ENCODE measurements at places on chromosomes 2 and 18. TPM values are rescaled to one million over a fixed set of nuclear protein-coding genes. Genes with fewer than 3 reads are reported as not detected.
A peak's percentile ranks its signal among the peaks of the same experiment; 100 is the strongest.

CRYGD gene
- total RNA-seq: not detected

ASIC4 gene
- total RNA-seq: not detected

REG3G gene
- not detected for total RNA-seq

HOXD13 gene
- not detected for total RNA-seq

ARL5A gene
- 15.8 TPM for total RNA-seq

MTX2 gene
- 8.5 TPM for total RNA-seq

DYNAP gene
- total RNA-seq: not detected

MAPRE2 gene
- total RNA-seq: 22.4 TPM

DNA sequence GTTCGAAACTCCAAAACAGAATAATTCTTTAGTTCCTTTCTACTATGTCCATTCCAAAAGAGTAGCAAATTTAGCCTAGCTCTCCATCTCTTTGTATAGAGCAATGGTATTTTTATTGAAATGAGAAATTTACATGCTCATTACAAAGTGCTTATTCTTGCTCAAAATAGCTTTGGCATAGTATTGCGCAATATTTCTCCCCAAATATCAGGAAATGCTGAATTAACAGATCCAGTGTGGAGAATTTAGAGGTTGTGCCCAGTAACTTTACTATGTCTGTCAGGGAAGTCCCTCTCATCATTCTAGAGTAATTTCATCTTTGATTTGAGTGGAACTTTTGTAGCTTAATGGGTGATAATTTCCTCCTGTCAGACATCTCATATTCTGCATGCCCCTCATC is 425.9 kb upstream of the PIK3C3 start:
- H3K36me3 ChIP-seq: no peaks in the 10 kb centered on the region
- no peak overlapping the region for H3K27ac ChIP-seq
- DNase-seq: no peak
- H3K4me3 ChIP-seq: no peak overlapping the region
- H3K4me1 ChIP-seq: no peaks in the 10 kb centered on the region

- no peak overlapping the region for H3K4me3 ChIP-seq
- H3K36me3 ChIP-seq: no peaks in the 10 kb centered on the region
- H3K27me3 ChIP-seq: no peaks in the 10 kb centered on the region
- peaks cover 6% of the 10 kb centered on the region for H3K4me1 ChIP-seq
These were observed 229.8 kb downstream of the VAPA start for GRCh38 chr18:10143596-10143995.

GRCh38 chr2:137838255-137839092 is 125.8 kb upstream of the HNMT start:
- no peak overlapping the region for H3K4me3 ChIP-seq
- no peak for DNase-seq
- no peak overlapping the region for H3K27ac ChIP-seq
- no peaks in the 10 kb centered on the region for H3K4me1 ChIP-seq
- H3K36me3 ChIP-seq: no peaks in the 10 kb centered on the region

GRCh38 chr2:219561179-219562048 is 9.9 kb downstream of the OBSL1 start:
- no peaks in the 10 kb centered on the region for H3K4me1 ChIP-seq
- DNase-seq: no peak
- no peaks in the 10 kb centered on the region for H3K27me3 ChIP-seq
- H3K27ac ChIP-seq: no peak overlapping the region
- H3K36me3 ChIP-seq: peaks cover 18% of the 10 kb centered on the region

- no peaks in the 10 kb centered on the region for H3K27me3 ChIP-seq
- no peak for DNase-seq
- no peak overlapping the region for H3K27ac ChIP-seq
- H3K4me1 ChIP-seq: no peaks in the 10 kb centered on the region
- no peaks in the 10 kb centered on the region for H3K36me3 ChIP-seq
These were observed 88.6 kb upstream of the CDH20 start for GRCh38 chr18:61244632-61245031.

GRCh38 chr2:9169349-9170107 is 37.1 kb upstream of the ASAP2 start:
- no peak overlapping the region for H3K4me3 ChIP-seq
- no peak overlapping the region for H3K27ac ChIP-seq
- no peak for DNase-seq
- H3K4me1 ChIP-seq: no peaks in the 10 kb centered on the region

GRCh38 chr2:129765326-129765677 is 214.2 kb upstream of the RAB6C start:
- no peak overlapping the region for H3K4me3 ChIP-seq
- H3K27ac ChIP-seq: no peak overlapping the region
- H3K4me1 ChIP-seq: no peaks in the 10 kb centered on the region
- H3K27me3 ChIP-seq: no peaks in the 10 kb centered on the region
- no peaks in the 10 kb centered on the region for H3K36me3 ChIP-seq
- no peak for DNase-seq

DNA sequence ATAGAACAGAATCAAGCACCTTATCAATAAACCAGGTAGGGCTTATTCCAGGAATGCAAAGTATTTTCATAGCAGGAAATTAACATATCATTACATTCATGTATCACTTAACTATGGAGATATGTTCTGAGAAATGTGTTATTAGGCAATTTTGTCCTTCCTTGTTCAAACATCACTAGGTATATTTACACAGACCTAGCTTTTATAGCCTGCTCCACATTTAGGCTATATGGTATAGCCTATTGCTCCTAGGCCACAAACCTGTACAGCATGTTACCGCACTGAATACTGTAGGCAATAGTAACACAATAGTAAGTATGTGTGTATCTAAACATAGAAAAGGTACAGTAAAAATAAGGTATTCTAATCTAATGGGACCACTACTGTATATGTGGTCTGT is 82.8 kb upstream of the KCTD1 start:
- no peak overlapping the region for H3K27ac ChIP-seq
- H3K4me3 ChIP-seq: no peak overlapping the region
- DNase-seq: no peak
- no peaks in the 10 kb centered on the region for H3K36me3 ChIP-seq
- no peaks in the 10 kb centered on the region for H3K27me3 ChIP-seq
- H3K4me1 ChIP-seq: no peaks in the 10 kb centered on the region

DNA sequence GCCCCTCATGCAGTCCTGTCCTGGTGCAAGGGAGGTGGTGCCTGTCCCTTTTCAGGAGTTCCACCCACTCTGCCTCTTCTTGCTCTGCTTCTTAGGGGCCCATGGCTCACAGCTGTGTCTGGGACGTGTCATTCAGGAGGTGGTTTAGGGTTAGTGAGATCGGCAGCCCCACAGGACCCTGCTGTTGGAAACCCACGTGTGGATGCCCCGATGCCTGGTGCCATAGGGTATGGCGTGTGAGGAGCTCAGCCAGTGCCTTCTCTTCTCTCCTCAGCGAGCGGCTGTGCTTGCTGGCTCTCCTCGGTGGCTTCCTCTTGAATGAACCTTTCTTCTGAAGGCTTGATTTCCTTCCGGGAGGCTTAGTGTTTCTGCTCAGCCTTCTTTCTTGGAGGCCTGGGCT is 55.2 kb downstream of the LDLRAD4 start:
- H3K27ac ChIP-seq: peak overlapping the region; percentile 17
- no peaks in the 10 kb centered on the region for H3K27me3 ChIP-seq
- peaks cover 5% of the 10 kb centered on the region for H3K36me3 ChIP-seq
- no peak overlapping the region for H3K4me3 ChIP-seq
- H3K4me1 ChIP-seq: peaks cover 12% of the 10 kb centered on the region
- no peak for DNase-seq

DNA sequence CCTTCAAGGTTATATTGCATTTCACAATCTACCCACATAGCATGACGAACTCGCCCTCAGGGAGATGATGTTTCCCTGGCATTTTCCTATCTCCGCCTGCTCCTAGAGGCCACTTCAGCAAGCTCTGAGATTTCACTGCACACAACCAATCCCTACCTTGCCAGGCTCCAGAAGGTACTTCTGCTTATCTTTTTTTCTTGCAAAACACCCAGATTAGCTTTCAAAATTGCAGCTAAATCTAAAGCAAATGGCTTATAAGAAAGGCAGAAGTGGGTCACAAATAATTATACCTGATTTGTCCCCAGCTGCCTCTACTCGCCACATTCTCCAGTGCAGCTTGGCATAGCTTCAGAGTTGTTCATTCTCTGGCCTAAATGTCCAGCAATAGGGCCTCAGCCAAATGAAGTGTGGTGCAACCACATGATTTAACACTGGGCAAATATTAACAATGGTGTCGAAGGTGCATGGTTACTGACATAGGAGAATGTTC is 32.4 kb upstream of the MRPL19 start:
- DNase-seq: no peak
- H3K4me1 ChIP-seq: no peaks in the 10 kb centered on the region
- no peaks in the 10 kb centered on the region for H3K36me3 ChIP-seq
- no peak overlapping the region for H3K4me3 ChIP-seq

GRCh38 chr2:227186751-227187150 is 22.3 kb downstream of the COL4A3 start:
- no peaks in the 10 kb centered on the region for H3K27me3 ChIP-seq
- no peak overlapping the region for H3K4me3 ChIP-seq
- no peaks in the 10 kb centered on the region for H3K36me3 ChIP-seq
- DNase-seq: no peak

- H3K27ac ChIP-seq: no peak overlapping the region
- no peaks in the 10 kb centered on the region for H3K27me3 ChIP-seq
- no peak overlapping the region for H3K4me3 ChIP-seq
These were observed 118.7 kb downstream of the HAUS1 start for GRCh38 chr18:46222710-46223360.

DNA sequence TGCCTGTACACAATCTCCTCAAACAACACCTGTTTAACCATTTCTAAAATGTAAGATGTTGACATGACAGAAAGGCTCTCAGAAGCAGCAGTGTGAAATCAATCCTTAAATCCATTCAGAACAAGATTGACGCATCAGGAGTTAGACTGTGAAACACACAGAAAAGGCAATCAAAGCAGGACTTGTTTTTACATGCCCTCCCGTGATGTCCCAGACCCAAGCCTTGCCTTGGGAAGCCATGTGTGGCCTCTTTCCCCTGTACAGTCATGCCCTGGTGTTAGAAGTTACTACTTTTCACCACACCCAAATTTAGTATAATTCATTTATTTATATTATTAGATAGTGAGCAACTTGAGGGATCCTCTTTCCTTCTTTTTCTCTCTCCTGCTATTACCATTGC is 115.7 kb downstream of the NCKAP5 start:
- no peak overlapping the region for H3K27ac ChIP-seq
- H3K4me1 ChIP-seq: no peaks in the 10 kb centered on the region
- no peak for DNase-seq

- H3K4me1 ChIP-seq: no peaks in the 10 kb centered on the region
- H3K27ac ChIP-seq: no peak overlapping the region
- no peaks in the 10 kb centered on the region for H3K36me3 ChIP-seq
- DNase-seq: no peak
These were observed 119.8 kb downstream of the CELF4 start for GRCh38 chr18:37445836-37446235.

DNA sequence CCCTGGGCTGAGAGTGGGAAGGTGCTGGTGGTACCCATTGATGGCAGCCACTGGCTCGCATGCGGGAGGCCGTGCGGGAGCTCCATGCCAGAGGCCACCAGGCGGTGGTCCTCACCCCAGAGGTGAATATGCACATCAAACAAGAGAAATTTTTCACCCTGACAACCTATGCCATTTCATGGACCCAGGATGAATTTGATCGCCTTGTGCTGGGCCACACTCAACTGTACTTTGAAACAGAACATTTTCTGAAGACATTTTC is 12.9 kb upstream of the UGT1A1 start:
- no peaks in the 10 kb centered on the region for H3K36me3 ChIP-seq
- H3K4me3 ChIP-seq: no peak overlapping the region
- no peak for DNase-seq
- H3K4me1 ChIP-seq: no peaks in the 10 kb centered on the region
- H3K27ac ChIP-seq: no peak overlapping the region

GRCh38 chr2:159712929-159713420 is 669 bp downstream of the MARCHF7 start:
- no peaks in the 10 kb centered on the region for H3K27me3 ChIP-seq
- peaks cover 3% of the 10 kb centered on the region for H3K4me1 ChIP-seq
- peak overlapping the region; percentile 97 for H3K27ac ChIP-seq
- H3K4me3 ChIP-seq: peak overlapping the region; percentile 82
- no peak for DNase-seq

DNA sequence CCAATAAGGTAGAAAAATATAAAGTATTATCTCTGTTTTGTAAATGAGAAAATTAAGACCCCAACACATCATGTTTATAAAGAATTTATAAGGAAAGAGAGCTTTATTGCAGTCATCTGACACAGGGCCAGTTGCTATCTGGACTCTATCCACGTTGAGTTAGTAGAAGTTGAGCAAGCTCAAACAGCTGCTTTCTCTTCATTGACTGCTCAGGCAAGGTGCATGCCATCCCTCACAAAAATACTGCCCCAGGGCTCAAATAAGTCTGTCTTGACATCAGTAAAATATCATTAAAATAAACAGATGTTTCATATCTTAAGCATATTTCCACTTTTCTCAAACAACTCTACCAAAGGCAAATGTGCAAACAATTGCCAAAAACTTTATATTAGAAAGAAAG is 14.8 kb downstream of the COL5A2 start:
- DNase-seq: no peak
- no peaks in the 10 kb centered on the region for H3K27me3 ChIP-seq
- H3K27ac ChIP-seq: peak overlapping the region; percentile 72
- no peak overlapping the region for H3K4me3 ChIP-seq
- H3K36me3 ChIP-seq: no peaks in the 10 kb centered on the region

DNA sequence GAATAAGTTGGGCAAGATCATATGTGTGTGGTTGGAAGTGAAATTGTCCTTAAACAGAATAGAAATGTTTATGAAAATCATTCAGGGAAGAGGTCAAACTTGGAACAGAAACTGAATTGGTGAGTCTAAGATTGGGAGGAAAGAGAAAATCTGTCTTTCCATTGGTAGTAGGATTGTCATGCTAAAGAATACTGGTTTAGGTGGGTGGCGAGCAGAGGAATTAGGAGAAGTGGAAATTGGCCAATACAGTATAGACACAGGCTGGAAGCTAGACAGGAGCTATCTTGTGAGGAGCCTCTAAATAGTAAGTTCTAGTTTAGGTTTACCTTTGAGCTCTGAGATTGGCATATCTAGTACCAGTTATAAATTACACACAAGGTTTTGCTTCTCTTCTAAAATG is 80.9 kb upstream of the KYNU start:
- no peak overlapping the region for H3K27ac ChIP-seq
- no peak for DNase-seq
- H3K27me3 ChIP-seq: no peaks in the 10 kb centered on the region
- no peak overlapping the region for H3K4me3 ChIP-seq

GRCh38 chr2:80706951-80707350 is 402.4 kb upstream of the LRRTM1 start:
- no peaks in the 10 kb centered on the region for H3K36me3 ChIP-seq
- no peak for DNase-seq
- H3K4me1 ChIP-seq: no peaks in the 10 kb centered on the region
- no peak overlapping the region for H3K27ac ChIP-seq

- no peaks in the 10 kb centered on the region for H3K36me3 ChIP-seq
- no peaks in the 10 kb centered on the region for H3K4me1 ChIP-seq
- H3K27ac ChIP-seq: no peak overlapping the region
- no peak for DNase-seq
- H3K4me3 ChIP-seq: no peak overlapping the region
These were observed 32.6 kb downstream of the EDAR start for GRCh38 chr2:108956375-108956774.

DNA sequence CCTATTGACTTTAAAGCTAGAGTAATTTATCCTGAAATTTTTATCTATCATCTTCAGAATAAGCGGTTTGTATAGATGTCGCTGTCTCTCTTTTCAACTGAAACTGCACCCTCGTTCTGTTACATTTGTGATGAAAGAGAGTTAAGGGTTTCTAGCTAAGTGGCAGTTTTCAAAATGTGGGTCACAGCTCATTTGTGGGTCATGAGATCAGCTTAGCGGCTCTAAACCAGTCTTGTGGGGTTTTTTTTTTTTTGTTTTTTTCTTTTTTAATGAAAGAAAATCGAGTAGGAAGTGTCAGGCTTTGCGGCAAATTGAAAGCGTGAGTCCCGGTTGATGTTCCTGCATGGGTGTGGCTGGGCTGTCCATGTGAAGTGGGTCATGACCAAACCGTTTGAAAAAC is 31.2 kb downstream of the SALL3 start:
- H3K36me3 ChIP-seq: no peaks in the 10 kb centered on the region
- no peaks in the 10 kb centered on the region for H3K27me3 ChIP-seq
- no peaks in the 10 kb centered on the region for H3K4me1 ChIP-seq
- DNase-seq: no peak
- H3K4me3 ChIP-seq: no peak overlapping the region

Data from ascending aorta (tissue), 2 donors.